SJSA1 (cell line): ENCODE measurements at places on chromosomes 4 and X. TPM values are rescaled to one million over a fixed set of nuclear protein-coding genes. Genes with fewer than 3 reads are reported as not detected.

DNA sequence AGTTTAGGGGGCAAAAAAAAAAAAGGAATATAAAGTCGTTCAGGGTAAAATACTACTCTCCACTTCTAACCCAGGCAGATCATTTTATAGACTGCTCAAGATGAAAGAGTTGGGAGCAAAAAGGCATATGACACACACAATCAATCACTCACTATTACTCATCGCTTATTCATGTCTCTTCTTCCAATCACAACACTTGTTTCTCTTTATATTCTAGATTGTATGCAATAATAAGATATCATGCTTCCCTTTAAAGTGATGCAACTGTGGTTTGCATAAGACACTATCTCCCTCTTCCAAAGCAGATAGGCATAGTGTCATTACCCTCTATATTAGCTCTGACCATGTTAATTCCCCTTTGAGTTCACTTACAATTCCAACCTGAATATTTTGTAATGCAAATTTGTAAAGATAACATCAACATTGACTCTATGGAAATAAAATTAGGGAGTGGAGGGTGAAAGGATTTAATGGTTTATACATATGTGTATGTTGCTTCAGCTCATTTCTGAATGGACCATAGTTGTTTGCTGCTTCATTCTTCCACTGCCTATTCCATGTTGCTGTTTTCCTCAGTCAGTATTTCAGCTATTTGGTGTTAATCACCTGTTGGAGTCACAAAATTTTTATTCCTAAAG is 154.9 kb upstream of the EPHA5 start:
- DNase-seq, result no peak

GRCh38 chr4:11843340-11843739 is 414.6 kb upstream of the HS3ST1 start:
- DNase-seq, result no peak

GRCh38 chr4:123661080-123661737 is 264.6 kb downstream of the SPRY1 start:
- DNase-seq, result no peak

GRCh38 chrX:48823053-48823452 is 3.3 kb upstream of the ERAS start:
- no peak for DNase-seq

DNA sequence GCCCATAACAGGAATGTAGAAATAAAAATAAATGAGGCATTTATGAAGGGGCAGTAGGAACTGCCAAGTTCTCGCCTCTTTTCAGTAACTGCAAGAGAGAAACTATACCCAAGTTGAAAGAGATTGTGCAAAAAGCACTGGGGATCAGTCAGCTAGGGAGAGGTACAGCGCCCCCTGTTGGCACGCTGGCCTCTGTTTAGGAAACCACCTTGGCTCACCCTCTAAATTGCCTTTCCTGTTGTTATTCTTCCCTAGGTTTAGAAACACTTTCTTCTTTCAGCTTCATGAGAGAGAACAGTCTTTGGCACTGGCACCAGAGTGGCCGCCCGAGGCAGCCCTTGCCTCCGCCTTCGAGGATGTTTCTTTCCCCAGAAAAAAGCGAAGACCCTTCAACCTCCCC is 348.5 kb downstream of the MID1IP1 start:
- no peak for DNase-seq

GRCh38 chrX:98627645-98628044 is 1743.9 kb downstream of the RPA4 start:
- DNase-seq, result no peak

TEX13C gene
- not detected in 2 replicates for total RNA-seq

AGTR2 gene
- total RNA-seq, result not detected in 2 replicates

LRRC66 gene
- 0.05 TPM in 1 of 2 replicates, not detected in the other for total RNA-seq

L1CAM gene
- total RNA-seq, result 0.05 TPM in 1 of 2 replicates, not detected in the other

LIMCH1 gene
- total RNA-seq, result 27.7 and 37.4 TPM in 2 replicates

IRS4 gene
- not detected in 2 replicates for total RNA-seq

SGMS2 gene
- total RNA-seq, result 37.7 and 39.5 TPM in 2 replicates

OPHN1 gene
- 7.8 and 9.1 TPM in 2 replicates for total RNA-seq
